ENCODE measurements at places on chromosomes 1 and 21.

DNA sequence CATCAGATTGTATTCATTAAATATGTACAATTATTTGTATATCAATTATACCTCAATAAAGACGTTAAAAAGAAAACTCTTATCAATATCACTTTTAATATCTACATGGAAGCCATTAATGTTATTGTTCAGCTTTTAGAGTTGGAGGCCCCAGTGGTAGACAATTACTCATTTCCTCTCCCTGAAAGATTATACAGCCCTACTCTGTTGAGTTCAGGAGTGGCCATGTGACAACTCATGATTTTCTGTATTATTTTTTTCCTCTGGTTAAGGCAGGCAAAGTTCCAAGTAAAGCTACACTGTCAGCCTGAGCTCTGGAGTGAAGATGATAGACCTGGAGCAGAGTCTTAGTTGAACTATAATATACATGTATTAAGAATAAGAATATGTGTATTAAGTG, 247.9 kb upstream of the B3GALT2 start:
- DNase-seq: no peak

- DNase-seq: no peak
Measured at GRCh38 chr1:183185941-183186490, at the start of gene LAMC2. LAMC2 (plus strand) TSS chr1:183186264; CDS start chr1:183186353, 89 bp downstream.

DNA sequence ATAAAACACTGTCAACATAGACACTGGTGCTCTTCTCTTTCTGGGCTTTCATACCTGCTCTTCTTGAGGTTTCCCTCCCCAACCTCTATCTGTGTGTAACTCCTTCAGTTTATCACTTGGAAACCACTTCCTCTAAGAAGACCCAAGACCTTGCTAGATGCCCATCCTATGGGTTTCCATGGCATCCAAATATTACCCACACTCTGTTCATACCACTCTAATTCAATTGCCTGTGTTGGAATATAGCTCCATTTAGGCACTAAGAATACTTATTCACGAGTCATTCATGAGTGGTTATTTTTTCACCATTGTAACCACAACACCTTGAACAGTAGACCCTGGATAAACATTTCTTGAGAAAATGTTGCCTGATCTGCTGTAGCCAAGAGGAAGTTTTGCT, 231.1 kb upstream of the SGIP1 start:
- DNase-seq: no peak

GRCh38 chr1:19325368-19325957, 13.3 kb downstream of the SLC66A1 start:
- DNase-seq: no peak

DNA sequence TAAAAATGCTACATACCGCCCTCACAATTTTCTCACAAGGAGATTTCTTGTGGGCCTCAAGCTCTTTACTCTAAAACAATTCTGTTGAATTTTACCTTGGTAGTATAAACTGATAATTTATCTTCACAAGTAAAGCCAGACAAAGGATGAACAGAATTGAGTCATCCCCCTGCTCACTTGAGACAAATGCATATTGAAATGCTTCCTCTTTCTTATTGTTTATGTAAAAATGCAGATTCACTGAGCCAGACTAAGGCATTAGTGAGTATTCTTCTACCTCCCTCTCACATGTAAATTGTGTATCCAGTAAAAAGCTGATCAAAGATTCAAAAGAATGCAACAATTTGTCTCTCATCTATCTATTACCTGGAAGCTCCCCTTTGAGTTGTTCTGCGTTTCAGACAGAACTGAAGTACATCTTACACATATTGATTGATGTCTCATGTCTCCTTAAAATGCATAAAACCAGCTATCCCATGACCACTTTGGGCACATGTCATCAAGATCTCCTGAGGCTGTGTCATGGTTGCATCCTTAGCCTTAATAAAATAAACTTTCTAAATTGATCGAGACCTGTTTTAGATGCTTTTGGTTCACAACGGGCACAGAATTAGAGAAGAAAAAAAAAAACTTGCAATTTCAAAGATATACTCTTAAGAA, 743.1 kb upstream of the B3GALT2 start:
- no peak for DNase-seq

DNA sequence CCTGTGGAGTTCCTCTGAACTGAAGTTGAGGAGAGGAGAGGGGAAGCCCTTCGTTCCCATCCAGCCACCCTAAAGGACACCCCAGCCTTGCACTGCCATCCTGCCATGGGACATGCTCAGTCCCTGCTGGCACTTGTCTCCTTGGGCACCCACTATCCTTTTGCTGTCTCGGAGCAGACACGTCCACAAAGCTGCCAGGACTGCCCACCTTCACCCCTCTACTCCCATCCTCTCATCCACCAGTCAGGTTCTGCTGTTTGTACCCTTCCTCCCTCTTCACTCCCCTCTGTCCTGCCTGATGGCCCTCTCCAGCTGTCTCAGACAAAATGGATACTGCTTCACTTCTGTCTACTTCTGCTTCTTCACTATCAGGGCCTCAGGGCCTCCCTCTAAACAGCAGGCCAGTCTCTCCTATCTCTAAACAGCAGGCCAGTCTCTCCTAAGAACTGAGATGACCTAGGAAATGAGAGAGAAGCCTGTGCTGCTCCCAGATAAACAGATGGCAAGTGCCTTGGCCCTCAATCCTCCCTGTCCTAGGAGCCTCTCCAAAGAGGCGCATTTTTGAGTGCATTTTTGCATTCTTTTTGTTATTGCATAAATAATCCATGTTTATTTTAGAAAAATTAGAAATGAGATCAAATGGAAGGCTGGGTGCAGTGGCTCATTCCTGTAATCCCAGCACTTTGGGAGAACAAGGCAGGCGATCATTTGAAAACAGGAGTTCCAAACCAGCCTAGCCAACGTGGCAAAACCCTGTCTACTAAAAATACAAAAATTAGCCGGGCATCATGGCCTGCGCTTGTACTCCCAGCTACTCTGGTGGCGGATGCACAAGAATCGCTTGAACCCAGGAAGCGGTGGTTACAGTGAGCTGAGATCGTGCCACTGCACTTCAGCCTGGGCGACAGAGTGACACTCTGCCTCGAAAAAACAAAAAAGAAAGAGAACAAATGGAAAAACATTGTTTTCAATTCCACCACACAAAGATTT, 4.4 kb upstream of the PYCR2 start:
- DNase-seq: no peak

- DNase-seq: no peak
Measured at GRCh38 chr1:244854166-244854565, 10.2 kb downstream of the HNRNPU start.

- no peak for DNase-seq
Measured at GRCh38 chr1:30045304-30046090, 677.9 kb downstream of the MATN1 start.

- no peak for DNase-seq
Measured at GRCh38 chr1:222182641-222183040, 365.3 kb downstream of the HHIPL2 start.

DNA sequence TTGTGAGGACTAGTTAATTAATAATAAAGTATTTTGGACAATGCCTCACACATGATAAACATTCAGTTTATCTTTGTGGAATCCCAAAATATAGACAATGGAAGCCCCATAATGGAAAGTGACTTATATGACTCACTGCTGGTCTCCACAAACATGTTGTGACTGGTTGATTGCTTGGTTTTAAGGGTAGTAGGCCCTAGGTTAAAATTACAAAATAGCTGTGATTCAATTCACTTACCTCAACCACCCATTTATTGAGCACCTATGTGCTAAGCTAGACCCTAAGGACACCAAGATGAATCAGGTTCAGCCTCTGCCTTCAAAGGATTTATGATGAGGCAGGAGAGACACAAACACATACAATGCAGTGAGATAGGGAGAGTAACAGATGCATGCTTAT, 42.4 kb downstream of the KANK4 start:
- DNase-seq: no peak

GRCh38 chr1:76613886-76614285, 253.4 kb upstream of the ST6GALNAC5 start:
- DNase-seq: no peak

DNA sequence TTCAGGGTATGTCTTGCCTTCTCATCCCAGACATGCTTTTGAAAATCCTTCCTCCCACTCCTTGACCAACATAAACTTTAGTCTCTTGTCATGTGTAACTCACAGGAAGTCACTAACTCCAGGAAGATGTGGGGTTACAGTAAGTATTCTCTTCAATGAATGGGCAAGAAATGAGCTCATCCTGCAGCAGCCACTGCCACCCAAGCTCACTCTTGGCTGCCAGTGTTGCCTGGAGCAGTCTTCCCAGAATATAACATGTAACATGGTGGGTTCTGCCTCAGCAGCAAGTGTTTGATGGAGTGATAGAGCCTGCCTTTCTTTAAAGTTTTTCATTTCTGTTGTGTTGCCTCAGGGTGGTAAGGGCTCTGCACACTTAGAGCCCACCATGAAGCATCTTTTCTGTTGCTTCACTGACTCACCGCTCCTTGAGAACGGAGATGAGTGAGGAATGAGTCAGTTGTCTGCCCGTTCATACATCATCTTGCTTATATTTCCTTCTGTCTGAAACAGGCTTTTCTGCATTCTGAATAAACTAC, 187.0 kb downstream of the TPR start:
- peak; percentile 71 for DNase-seq

All from amniotic stem cell (primary cell).